Smooth muscle cell of the pulmonary artery (primary cell): ENCODE measurements at places on chromosomes 13 and 19. TPM values are rescaled to one million over a fixed set of nuclear protein-coding genes. Genes with fewer than 3 reads are reported as not detected.

CACNG6 gene
- 0.13 and 0.43 TPM in 2 replicates for total RNA-seq

FFAR3 gene
- not detected in 2 replicates for total RNA-seq

COX6B1 gene
- total RNA-seq: 188 and 222 TPM in 2 replicates

TMPRSS9 gene
- total RNA-seq: 0.17 TPM in 1 of 2 replicates, not detected in the other

OR7G2 gene
- total RNA-seq: not detected in 2 replicates

ZNF229 gene
- 11.6 and 14.9 TPM in 2 replicates for total RNA-seq

CYP4F8 gene
- total RNA-seq: not detected in 2 replicates

FOXO1 gene
- 3.8 and 5.5 TPM in 2 replicates for total RNA-seq

JUNB gene
- 77.3 and 101 TPM in 2 replicates for total RNA-seq

SMAD9 gene
- total RNA-seq: 3.8 and 8.3 TPM in 2 replicates

ZNF208 gene
- 0.13 and 0.33 TPM in 2 replicates for total RNA-seq

ZNF563 gene
- 4.7 and 5.0 TPM in 2 replicates for total RNA-seq

ACP7 gene
- total RNA-seq: 0.13 and 11.4 TPM in 2 replicates

ATP8B3 gene
- total RNA-seq: 1.8 TPM in 2 replicates

ERICH6B gene
- total RNA-seq: not detected in 2 replicates

CEACAM3 gene
- total RNA-seq: not detected in 2 replicates

TJP3 gene
- not detected in 2 replicates for total RNA-seq

ZNF506 gene
- total RNA-seq: 10.0 and 10.1 TPM in 2 replicates

PARP4 gene
- 27.9 and 37.8 TPM in 2 replicates for total RNA-seq

CFAP97D2 gene
- not detected in 2 replicates for total RNA-seq

SBSN gene
- total RNA-seq: 4.5 and 6.7 TPM in 2 replicates

PODNL1 gene
- 3.2 and 5.9 TPM in 2 replicates for total RNA-seq

LILRA1 gene
- not detected in 2 replicates for total RNA-seq

CEACAM4 gene
- not detected in 2 replicates for total RNA-seq

TFDP1 gene
- 47.2 and 59.0 TPM in 2 replicates for total RNA-seq

IL11 gene
- total RNA-seq: 4.1 and 13.9 TPM in 2 replicates

MAB21L1 gene
- total RNA-seq: 3.3 and 3.6 TPM in 2 replicates

SLITRK5 gene
- total RNA-seq: under 0.01 TPM in 2 replicates

SLC5A5 gene
- not detected in 2 replicates for total RNA-seq

FPR2 gene
- 0.07 TPM in 1 of 2 replicates, not detected in the other for total RNA-seq
